ENCODE measurements at places on chromosomes 7 and 10.

- DNase-seq: no peak
Observed at GRCh38 chr10:95976362-95977229, 66.8 kb upstream of the CCNJ start.

- DNase-seq: no peak
Observed at GRCh38 chr7:150950496-150951180, 27.5 kb downstream of the KCNH2 start.

DNA sequence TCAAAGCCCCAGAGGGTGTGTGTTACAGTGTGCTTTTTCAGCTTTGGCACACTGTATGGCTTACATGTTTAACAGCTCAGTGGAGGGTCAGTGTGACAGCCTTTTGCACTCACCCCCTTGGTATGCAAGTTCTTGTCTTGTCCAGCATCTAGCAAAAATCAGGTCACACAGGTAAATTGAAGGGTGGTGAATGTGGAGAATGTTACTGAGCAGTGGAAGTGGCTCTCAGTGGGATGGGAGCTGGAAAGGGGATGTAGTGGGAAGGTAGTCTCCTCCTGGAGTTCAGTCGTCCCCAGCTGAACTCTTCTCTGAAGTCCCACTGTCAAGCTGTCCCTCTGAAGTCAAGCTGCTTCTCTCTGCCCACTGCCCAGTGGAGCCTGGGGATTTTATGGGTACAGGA is 21.0 kb upstream of the C10orf90 start:
- no peak for DNase-seq

GRCh38 chr7:16078076-16078952 is 343.0 kb downstream of the CRPPA start:
- DNase-seq: no peak

DNA sequence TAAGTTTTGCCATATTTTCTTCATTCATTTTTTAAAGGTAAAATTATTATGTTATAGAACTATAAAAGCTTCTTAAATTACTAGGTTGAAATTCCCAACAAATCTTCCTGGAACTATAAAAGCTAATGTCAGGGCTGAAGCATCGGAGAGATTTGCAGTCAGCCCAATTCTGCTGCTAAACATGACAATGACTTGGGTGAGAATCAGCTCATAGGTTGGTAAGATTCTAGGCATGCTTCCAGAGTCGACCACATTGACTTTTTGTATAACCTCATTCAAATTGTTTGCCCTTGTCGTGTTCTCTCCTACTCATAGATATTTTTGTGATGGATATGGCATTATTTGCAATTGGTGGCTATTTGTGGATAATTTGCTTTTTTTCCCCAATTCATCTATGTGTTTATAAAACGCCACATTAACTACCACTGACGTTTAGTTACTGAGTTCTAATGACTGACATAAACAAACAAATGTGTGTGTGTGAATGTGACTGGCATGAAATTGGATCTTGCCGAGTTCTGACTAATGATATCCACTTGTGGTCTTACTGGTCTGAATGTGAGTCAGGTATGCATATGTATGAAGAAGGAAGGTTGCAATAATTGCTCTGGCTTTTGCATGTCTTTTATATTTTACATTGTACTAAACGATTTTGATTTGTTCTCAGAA is 579.8 kb downstream of the PARD3 start:
- no peak for DNase-seq

DNA sequence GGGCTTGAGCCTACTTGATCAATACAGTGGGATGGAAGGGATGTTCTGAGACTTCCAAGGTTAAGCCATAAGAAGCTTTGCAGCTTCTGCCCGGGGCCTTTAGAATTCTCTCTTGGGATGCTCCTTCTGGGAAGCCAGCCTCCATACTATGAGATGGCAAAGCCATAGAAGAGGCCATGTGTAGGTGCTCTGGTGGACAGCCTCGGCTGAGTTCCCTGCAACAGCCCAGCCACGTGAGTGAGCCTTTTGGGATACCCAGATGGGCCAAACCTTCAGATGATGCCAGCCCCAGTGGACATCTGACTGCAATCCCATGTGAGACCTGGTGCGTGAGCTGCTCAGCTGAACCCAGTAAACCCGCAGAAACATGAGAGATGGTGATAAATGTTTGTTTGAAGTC is 370.6 kb downstream of the RPS24 start:
- DNase-seq: no peak

GRCh38 chr7:80686576-80686975 is 48.1 kb downstream of the CD36 start:
- no peak for DNase-seq
